ENCODE measurements at places on chromosomes 5 and 9.

DNA sequence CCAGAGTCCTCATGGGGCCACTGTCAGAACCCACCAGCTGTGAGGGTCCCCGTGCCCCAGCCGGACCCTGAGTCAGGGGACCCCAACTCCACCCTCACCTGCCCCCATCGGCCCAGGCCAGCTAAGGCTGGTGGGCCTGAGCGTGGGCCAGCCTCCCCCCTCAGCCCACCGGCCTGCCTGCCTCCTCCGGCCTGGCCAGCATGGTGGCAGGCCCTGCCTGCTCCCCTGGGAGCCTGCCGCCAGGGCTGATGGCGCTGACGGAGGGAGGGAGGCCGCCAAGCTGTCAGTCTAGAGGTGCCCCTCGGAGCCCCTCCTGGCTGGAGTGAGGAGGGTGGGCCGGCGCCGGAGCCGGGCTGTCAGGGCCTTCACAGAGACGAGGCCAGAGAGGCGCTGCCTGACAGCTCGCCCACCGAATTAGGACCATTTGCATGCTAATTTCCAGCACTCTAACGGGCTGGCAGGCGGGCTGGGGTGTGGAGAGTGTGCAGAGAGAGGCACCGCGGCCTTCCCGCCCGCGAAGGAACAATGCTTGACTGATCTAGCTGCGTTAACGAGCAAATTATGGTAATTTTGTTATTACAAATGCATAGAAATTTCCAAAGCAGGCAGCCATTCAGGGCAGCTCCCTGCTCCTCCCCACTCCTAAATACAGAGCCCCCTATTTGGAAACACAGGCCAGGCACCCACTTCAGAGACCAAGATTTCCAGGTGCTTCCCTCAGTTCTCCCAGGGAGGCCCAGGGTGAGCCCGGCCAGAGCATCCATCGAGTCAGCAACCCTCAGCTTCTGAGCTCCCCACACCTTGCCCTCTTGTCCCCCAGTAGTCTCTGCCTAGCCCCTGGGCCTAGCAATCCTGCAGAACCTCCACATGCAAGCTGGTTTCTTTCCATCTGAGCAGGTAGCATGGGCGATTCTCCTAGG is 169.3 kb downstream of the PAX5 start:
- no peak for DNase-seq

DNA sequence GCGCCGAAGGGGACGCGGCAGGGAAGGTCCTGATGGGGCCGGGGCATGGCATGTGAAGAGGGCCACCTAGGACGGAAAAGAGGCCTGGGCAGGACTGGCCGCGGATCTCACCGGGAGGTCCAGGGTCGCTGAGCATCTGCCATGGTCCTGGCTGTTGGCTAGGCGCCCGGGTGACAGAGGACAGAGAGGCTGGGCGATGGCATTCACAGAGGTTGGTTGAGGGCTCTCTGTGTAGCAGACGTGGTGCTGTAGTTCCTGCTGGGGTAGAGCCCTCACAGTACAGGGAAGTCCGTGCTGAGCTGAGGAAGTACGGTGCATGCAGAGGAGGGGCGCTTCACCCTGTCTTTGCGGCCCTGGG is 427 bp downstream of the PCYOX1L start:
- DNase-seq = no peak

GRCh38 chr5:90902651-90903386 is 344.2 kb downstream of the ADGRV1 start:
- no peak for DNase-seq

DNA sequence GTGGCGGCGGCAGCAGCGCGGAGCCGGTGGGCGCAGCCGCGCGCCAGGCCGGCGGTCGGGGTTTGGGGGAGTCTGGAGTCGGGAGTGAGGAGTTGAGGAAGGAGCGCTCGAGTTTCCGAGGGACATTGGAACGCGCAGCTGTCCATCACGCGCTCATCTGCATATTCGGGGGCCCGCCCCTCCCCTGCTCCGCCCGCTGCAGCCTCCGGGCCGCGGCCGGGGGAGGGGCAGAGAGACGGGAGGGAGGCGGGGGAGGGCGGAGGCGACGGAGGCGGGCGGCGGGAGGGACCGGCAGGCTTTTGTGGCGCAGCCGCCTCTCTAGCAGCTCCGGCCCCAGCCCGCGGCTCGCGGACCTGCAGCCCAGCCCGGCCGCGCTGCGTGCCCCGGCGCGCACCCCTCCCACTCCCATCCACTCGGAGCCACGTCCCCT is at the start of gene IRX2:
Gene IRX2, minus strand, starts transcription at position 86 of the 430 bp plus-strand sequence. CDS start 264 bp downstream, outside the sequence.
- no peak for DNase-seq

DNA sequence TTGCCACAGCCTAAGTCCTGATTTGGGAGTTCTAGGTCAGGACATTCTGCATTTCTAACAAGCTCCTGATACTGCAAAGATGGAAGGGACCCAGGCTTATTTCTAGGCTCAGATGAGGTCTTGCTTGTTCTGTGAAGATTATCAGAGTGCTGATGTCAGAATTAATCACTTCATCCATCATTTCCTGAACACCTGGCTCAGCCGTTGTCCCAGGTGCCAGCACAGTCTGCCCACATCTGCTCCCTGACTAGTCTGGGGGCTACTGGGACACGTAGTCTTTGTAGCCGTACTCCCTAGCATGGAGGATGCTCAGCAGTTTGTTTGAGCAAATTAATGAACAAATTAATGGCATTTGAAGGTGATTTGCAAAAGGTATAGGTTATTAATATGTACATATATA is 17.9 kb upstream of the SPINK4 start:
- DNase-seq = no peak

- DNase-seq = no peak
These were observed 226.2 kb upstream of the SMC2 start for GRCh38 chr9:103867886-103868285.

GRCh38 chr5:171272996-171273970 is 35.8 kb upstream of the TLX3 start:
- DNase-seq = no peak

DNA sequence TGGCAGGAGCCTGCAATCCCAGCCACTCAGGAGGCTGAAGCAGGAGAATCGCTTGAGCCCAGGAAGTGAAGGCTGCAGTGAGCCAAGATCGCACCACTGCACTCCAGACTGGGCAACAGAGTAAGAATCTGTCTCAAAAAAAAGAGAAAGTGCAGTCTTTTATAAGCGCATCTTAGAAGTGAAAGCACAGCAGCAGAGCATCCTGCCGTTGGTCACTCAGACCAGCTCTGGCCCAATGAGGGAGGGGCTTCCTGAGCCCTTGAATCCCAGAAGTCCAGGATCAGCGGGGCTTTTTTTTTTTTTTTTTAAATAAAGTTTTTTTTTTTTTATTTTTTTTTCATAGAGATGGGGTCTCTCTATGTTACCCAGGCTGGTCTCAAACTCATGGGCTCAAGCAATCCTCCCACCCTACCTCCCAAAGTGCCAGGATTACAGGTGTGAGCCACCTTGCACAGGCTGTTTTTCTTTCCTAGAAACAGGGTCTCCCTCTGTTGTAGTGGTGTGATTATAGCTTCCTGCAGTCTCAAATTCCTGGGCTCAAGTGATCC is 42.3 kb downstream of the NAIF1 start:
- DNase-seq = no peak

- no peak for DNase-seq
These were observed 24.4 kb downstream of the SH3TC2 start for GRCh38 chr5:149038336-149039080.

DNA sequence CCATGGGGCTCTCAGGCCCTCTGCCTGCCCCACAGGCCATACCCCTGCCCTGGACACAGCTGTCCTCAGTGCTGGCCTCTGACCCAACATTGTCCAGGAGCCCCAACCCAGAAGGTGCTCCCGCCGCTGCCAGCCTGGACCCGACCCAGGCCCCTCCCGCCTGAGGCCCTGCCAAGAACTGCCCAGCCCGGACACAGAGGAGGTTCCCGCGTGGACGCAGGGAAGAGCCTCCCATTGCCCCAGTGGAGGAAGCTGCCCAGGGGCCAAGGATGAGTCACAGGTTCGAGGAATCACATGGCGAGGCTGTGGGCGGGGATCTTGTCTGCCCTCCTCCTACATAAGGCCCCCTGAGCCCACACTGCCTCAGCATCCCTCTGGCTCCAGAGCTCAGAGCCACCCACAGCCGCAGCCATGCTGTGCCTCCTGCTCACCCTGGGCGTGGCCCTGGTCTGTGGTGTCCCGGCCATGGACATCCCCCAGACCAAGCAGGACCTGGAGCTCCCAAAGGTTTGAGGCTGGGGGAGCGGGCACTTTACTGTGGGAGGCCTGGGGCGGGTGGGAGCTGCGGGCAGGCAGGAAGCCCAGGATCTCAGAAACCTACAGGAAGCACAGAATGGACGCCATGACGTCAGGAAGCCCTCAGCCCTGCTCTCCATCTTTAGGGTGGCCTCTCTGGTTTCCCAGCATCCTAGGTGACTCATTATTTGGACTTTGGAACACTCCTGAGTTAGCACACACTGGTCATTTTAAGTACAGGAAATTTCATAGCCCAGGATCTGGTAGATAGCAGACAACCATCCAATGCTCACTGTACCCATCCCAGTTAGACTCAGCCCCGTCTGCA is at the start of gene PAEP:
Gene PAEP, plus strand, starts transcription at position 366 of the 844 bp plus-strand sequence.
- DNase-seq = no peak

DNA sequence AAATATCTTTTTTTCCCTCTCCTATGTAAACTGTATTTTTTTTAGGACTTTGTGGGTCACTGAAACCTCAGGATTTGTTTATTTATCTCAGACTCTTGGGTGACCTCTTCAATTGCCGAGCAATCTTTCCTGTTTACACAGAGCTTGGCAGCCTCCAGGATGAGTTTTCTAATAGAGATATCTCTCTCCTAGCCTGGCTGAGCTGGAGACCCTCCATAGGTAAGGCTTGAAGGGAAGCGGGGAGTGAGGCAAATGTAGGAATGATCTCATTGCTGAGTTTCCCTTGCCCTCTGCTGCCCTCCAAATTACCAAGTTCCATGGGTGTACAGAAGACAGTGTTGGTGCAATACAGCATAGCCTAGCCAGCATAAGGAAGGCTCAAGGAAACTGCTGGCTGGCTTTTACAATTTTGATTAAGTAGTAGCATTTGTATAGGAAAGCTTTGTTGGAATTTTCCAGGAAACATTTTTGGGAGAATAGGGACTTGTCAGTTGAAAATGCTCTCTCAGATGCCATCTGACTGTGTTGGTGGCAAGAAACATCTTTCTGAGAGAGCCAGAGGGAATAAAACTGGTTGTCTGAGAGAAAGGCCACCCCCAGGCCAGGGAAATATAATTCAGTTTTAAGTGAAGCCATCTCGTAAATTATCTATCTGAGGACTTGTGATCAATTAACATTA is 116.0 kb downstream of the NMUR2 start:
- DNase-seq = no peak

DNA sequence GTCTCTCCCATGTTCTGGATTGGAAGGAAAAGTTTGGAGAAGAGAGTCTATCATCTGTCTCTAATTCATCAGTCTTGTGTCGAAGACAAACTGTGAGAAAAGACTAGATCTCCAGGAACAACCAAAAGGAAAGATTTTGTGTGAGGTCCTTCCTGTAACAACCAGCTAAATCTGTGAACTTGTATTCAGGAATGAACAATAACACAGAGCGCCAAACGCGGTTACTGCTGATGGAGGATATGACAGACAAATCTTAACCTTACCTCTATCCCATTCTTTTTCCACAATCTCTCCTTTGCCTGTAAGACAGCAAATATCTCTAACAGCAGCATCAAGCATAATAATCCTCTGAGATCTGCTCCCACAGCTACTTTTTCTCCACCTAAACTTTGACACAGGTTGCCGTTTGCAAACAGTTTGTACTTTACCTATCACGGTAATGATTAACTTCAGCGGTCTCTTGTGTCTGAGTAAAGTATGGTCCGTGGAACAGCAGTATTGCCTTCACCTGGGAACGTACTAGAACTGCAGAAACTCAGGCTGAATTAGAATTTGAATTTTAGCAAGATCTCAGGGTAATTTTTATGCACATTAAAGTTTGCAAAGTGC is 387.6 kb downstream of the ELAVL2 start:
- DNase-seq = no peak

DNA sequence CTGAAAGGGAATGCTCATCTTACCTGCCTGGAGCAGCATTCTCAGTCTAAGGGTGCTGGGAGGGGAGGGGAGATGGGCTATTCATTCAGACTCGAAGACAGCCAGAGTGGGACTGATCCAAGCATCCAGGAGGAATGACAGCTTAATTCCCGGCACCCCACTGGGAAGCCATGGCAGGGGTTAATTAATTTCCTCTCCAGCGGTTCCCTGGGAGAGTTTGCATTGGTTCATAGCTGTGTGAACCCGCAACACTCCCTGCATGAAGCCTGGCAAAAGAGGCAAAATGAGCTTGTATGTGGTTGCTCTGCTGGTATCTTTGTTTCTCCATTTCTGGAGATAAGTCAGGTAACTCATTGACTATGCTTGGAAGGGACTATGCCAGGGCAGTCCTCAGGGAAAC is 401.0 kb upstream of the SLC24A2 start:
- no peak for DNase-seq

DNA sequence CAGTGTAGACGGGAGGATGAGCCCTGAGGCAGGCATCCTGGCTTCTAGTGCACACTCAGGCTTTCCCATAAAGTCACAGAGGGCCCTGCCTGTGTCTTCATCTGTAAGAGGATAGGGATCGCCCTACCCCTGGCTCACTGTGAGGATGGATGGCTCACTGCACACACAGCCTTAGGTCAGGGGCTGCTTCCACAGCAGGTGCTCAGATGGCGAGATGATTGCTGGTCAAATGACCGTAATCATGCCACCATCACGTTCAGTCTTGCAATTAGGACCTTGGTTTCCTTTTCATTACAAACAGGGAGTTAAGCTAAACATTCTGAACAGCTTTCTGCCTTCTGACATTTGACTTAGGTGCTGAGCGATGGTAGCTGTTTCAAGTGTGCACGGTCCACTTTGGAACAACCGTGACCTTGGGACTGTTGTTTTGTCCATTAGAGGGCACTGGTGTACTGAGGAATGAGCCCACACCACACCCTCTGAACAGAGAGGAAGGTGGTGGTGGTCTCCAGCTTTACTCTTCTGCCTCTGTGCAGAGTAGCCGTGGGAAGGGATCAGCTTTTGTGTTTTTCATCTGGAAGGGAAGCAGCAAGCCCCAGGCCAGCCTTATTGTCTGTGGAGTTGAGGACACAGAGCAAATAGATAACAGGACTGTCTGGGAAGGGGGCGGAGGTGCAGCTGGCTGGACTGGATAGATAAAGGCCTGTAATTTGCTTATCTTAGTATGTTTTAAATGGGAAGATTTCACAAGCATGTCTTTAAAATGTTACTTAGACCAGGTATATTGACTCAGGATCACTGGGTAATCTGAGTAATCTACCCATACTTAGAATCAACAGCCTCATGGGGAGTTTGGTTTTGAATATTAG is 183.1 kb downstream of the TRIO start:
- DNase-seq = no peak

DNA sequence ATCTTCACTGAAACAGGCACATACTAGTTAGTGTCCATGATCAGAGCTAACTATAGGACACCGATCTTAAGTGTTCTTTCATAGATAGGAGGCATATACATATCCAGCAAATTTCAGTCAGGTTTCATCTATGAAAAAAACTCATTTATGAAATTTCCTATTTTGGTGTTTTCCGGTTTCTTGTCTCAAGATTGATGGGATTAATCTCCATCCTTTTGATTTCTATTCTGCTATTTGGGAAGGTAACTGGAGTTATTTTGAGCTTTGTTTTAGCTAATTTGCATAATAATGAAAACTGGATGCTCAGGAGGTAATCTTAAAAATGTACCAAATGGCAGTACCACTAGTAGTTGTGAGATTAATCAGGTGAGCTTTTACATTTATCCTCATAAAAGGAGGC is 62.1 kb downstream of the BASP1 start:
- no peak for DNase-seq
